Motor neuron (in vitro differentiated cells): ENCODE measurements at places on chromosomes 1 and 21. TPM values are rescaled to one million over a fixed set of nuclear protein-coding genes. Genes with fewer than 3 reads are reported as not detected.

The OR2L8 gene
- total RNA-seq: not detected in 2 replicates

The SPOCD1 gene
- total RNA-seq: 4.0 and 4.6 TPM in 2 replicates

The CITED4 gene
- 1.9 and 2.4 TPM in 2 replicates for total RNA-seq

The SIK1 gene
- 4.8 TPM in 1 of 2 replicates, not detected in the other for total RNA-seq

The PLA2G2F gene
- 0.48 and 0.51 TPM in 2 replicates for total RNA-seq

DNA sequence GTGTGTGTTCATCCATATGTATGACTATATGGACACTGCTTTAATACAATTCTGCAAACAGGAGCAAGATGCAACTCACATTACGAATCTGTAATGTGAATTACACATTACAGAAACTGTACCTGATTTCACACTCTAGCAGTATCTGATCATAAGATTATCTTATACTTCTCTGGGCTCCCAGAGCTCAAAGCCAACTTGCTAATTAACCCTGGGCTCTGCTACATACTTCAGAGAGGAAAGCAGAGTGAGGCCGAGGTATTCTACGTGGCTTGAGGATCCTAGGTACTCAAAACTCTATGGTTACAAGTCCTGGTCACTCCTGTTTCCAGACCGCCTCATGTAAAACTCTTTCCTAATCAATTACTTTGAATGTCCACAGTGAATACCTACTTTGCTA lies 149.2 kb upstream of the KRTAP19-8 start:
- no peak for ATAC-seq

DNA sequence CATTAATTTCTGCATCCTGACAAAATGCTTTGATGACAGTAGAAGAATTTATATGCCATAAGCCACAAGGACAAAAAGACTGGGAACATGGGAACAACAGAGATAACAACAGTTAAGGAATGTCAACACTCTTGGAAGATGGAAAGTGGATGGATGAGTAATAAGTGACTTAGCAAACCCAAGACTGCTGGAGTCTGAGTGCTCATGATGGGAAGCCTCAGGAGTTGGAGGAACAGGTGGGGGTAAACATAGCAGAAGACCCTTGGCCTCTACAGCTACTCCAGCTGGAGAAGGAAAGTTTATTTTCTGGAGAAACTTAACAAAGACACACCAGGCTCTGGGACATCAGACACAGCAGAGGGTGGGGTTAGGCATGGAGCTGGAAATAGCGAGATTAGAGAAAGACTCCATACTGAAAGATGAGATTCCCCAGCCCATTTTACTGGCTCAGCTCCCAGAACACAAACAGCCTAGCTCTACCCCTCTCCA lies 13.6 kb downstream of the G0S2 start:
- peak; percentile 25 for ATAC-seq

DNA sequence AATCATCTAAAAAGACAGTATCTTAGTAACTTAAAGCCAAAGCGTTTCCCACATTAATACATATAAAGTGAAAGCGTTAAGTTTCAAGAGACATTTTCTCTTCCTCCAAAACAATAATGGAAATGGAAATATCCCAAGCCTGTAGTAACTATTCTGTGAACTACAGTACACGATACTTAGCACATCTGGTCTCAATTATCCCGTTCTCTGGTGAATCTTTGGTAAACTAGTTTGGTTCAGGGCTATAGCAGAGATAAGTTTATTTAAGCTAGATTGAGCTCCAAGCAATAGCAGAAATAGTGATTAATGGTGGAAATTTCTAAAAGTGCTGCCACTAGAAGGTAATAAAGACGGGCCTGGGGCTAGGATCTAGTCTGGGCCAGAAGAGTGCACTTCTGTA lies 55.2 kb downstream of the PCNX2 start:
- ATAC-seq: no peak

DNA sequence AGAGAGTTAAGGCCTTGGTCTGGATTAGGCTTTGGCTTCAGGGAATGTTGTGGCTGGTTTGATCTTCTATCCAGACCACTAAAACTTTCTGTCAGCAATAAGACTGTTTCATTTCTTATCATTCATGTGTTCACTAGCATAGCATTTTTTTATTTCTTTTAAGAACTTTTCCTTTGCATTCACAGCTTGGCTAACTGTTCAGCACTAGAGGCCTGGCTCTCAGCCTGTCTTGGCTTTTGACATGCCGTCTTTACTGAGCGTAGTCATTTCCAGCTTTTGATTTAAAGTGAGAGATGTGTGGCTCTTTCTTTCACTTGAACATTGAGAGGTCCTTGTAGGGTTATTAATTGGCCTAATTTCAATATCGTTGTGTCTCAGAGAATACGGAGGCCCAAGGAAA lies 62.5 kb downstream of the RNF220 start:
- ATAC-seq: no peak

- no peak for ATAC-seq
Observed at GRCh38 chr1:6519491-6519934, 28.0 kb upstream of the PLEKHG5 start.

- ATAC-seq: peak; percentile 67
Observed at GRCh38 chr1:154730259-154730658, 122.3 kb upstream of the ADAR start.

GRCh38 chr21:30793581-30794314 lies 19.3 kb downstream of the KRTAP8-1 start:
- ATAC-seq: no peak

DNA sequence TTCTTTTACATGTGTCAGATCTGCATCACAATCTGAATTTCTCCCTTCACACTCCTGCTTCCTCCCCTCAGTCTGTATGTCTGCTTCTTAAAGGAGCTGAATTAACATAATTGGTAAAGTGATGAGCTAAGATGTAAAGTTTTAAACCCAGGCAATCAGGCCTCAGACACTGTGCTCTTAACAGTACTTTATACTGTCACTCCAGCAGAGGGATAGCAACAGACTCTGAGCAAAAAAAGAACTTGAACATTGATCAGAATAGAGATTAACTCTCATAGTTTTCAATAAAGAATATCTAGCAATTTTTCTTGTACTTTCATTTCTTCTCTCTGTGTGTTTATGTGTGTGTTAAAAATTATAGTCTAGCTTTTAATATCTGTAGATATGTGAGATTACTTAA lies 110.3 kb downstream of the DUSP10 start:
- ATAC-seq: no peak

GRCh38 chr1:199018471-199019135 lies 379.8 kb downstream of the PTPRC start:
- ATAC-seq: no peak

DNA sequence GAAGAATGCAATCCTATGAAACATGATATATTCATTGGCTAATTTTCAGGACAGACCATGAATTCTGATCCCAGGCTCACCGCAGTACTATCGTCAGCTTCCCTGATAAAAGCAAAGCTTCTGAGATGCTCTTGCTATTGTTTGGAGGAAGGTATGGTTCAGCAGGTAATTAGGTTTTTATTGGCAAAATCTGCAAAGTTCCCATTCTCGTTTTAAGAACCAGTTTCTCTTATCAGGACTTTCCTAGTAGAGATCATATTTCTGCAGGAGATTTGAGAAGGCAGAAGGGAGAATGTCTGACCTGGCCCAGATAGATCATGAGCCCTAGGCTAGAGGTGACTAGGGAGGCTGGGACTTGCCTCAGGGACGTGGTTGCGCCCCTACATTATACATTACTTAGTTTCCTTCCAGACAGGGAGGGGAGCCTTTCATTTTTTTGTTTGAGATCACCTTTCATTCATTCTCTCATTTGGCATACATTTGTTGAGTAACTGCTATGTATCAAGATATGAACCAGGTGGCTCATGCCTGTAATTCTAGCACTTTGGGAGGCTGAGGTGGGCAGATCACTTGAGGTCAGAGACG lies 108.8 kb downstream of the NRIP1 start:
- no peak for ATAC-seq

DNA sequence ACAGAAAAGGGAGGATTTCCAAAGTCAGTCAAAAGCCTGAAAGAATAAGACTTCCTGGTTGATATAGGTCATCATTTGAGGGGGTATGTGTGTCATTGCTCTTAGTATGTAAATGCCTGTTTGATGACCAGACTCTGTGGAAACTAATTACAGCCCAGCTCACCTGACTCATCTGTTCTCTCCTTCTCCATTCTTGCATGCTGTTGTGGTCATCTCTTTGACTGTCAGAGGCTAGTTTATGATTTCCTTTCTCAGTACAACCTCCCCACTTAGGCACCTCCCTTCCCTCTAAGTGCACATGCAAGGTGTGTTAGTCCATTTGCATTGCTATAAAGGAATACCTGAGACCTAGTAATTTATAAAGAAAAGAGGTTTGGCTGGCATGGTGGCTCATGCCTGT lies 2.4 kb upstream of the C1orf116 start:
- ATAC-seq: no peak

DNA sequence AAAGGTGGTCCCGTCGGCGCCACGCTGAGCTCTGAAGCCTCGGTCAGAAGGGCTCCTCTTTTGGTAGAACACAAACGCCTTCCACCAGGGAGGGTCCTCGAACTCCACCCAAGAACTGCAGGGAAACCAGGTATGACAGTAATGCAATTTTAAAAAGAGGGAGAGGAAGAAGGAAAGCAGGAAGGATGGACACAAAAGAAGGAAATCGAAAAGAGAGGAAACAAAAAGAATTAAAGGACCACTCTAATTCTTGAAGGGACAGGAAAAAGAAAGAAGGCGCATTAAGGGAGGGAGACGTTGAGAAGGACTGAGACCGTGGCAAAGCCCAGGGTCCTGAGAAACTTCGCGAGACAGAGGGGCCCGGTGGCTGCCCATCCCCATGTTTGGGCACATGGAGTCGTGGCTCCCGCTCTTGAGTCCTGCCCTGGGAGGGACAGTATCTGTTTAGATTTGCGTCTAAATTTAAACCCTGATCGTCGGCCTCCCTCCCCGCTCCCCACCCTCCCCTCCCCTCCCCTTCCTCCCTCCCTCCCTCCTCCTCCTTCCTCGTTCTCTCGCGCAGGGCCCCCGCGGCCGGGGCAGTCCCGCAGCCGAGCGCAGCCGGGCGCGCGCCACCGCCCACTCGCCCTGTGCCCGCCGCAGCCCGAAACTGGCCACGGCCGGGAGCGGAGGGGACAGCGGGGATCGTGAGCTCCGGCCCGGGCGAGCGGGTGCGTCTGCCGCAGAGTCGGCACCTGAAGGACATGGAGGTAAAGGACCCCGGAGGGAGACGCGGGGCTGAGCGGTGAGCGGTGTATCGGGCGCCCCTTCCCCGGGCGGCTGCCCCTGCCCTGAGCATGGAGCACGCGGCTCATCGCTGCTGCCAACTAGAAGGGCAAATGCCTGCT lies at the start of gene RCSD1:
TSS of gene RCSD1 (plus strand) at position 552 of the 887 bp plus-strand sequence. CDS start at position 744, 192 bp downstream.
- peak; percentile 84 for ATAC-seq

- no peak for ATAC-seq
Observed at GRCh38 chr1:169894424-169895145, 889 bp upstream of the SCYL3 start.

DNA sequence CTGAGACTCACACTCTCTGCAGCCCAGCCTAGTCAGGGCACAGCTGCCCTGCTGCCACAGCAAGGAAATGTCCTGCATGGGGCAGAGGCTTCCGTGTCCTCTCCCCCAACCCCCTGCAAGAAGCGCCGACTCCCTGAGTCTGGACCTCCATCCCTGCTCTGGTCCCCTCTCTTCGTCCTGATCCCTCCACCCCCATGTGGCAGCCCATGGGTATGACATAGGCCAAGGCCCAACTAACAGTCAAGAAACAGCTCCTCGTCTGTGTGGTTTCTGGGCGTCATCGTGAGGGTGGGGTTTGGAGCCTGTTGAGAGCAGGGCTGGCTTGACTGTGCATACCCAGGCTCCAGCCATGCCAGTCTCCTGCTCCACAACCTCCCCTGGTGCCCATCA lies 19.5 kb downstream of the FAAH start:
- peak; percentile 57 for ATAC-seq

GRCh38 chr1:226984521-226985238 lies 44.6 kb downstream of the COQ8A start:
- ATAC-seq: peak; percentile 43

DNA sequence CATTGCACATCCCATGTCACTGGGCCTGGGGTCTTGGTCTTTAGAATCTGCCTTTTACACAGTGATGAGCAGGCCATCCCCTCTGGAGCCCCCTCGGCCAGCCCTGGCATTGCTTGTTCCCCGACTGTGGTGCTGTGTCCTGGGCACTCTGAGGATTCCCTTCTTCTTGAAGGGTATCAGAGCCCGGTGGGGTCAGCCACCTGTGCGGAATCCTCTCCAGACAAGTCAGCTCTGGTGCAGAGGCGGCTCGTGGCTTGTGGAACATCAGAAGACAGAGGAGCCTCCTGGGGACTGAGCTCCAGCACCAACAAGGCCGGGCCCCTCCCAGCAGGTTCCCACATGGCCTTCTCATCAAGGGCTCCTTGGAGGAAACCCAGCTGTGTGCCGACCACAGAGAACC lies 57.9 kb upstream of the AJAP1 start:
- no peak for ATAC-seq

- ATAC-seq: peak; percentile 66
Observed at GRCh38 chr1:40363721-40364120, 9.8 kb upstream of the SMAP2 start.
